ENCODE measurements at places on chromosomes 1 and 21.

GRCh38 chr21:35046263-35046624 is 2.9 kb downstream of the RUNX1 start:
- no peak for DNase-seq

- no peak for DNase-seq
Measured at GRCh38 chr1:114111731-114112641, 41.7 kb downstream of the SYT6 start.

DNA sequence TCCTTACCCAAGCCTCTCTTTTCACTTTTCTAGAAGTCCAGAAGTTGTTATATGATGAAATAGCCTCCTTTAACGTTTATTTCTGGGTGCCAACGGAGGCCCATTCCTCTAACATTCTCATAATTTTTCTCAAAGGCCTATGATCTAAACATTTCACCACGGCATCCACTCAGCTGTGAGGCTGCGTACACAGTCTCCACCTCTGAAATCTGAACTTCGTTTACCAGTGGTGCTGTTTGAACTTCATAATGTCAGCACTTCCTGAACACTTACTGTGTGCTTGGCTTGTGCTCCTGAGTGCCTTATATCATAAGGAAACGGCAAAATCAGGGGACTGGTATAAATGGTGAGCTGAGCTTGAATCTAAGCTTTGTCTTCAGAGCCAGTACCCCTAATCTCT is 12.0 kb upstream of the RBP7 start:
- DNase-seq, result no peak

- no peak for DNase-seq
Measured at GRCh38 chr1:170131450-170131849, 14.3 kb upstream of the NTMT2 start.

- DNase-seq, result no peak
Measured at GRCh38 chr1:18148461-18148860, 40.9 kb downstream of the IGSF21 start.

DNA sequence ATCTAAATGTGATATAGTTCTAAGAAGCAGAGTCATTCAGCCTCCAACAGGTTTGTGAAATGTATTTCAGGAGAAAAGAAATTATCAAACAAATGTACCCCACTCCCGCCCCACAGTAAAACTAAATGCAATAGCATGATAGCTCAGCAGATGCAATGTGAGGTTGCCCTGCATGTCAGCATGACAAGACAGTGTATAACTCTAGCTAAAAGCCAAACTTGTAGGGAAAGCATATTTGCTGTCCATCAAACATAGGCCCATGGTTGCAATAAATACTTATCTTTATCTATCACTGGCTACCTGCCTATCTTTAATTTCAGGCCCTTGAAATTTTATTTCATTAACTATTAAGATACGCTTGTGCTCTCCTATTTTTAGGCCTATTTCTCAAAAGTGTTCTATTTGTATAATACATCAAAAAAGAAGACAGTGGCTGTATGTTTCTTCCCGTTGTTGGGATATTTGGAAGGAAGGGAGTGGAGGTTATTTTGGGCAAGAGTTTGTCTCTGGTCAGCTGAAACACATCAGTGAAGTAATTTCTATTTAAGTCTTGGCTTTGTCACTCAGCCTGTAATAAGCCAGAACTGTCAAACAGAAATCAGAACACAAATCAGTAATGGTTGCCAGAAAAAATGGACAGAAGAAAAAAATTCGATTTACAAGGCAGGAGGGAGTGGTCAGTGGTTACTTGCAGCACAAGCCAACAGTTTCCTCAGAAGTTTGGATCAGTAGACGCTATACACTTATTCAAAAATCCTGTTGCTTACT is 307.4 kb upstream of the ADGRL2 start:
- DNase-seq, result no peak

DNA sequence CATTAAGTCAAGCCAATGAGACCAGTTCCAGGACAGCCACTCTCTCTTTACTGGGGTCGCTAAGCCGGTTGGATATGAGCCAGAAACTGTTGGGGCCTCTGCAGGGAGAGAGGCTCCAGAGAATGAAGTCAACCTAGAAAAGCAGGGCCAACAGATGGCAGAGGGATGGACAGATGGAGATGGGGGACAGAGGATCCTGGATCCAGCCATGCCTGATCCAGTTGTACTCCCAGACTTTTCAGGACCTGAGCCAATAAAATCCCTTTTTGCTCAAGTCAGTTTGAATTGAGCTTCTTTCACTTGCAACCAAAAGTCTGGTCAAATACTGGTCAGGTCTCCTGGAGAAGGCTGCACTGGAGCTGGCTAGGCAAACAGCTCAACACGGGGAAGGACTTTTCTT is 2.2 kb downstream of the DHCR24 start:
- DNase-seq, result no peak

DNA sequence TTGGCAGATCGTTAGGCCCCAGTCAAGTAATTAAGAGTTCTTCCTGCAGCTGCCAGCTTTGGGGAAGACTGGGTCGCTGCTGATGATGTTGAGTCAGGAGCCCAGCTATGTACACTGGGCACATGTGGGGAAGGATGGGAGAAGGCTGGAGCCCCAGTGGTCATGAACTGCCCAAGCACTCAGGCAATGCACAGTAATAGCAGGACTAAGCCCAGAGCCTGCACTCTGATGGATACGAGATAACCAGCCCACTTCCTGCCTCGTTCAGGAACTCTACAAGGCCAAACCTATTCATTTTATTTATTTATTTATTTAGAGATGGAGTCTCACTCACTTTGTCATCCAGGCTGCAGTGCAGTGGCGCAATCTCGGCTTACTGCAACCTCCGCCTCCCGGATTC is 81.1 kb upstream of the BTG3 start:
- DNase-seq, result no peak

GRCh38 chr1:34066981-34067603 is 97.9 kb downstream of the CSMD2 start:
- no peak for DNase-seq

DNA sequence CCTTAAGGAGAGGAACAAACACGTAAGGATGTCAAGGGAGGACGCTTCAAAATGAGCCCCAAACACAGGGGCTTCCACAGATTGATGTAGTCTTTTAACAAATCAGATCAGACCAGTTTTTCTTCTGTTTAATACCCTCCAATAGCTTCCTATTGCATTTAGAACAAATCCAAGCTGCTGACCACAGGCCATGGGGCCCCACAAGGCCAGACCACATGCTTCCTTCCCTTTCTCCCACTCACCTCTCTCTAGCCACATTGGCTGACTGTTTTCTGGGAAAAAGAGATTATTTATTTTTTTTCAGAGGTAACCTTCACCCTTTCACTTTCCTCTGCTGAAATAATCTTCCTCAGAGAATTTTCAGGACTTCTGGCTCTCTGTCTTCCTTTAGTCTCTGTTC is 380.6 kb downstream of the SIPA1L2 start:
- no peak for DNase-seq

Measured in activated CD4-positive, CD25-positive, alpha-beta regulatory T cell (primary cell).